Right hindlimb (tissue), 1 donor: ENCODE measurements at places on chromosomes 3 and 15.

DNA sequence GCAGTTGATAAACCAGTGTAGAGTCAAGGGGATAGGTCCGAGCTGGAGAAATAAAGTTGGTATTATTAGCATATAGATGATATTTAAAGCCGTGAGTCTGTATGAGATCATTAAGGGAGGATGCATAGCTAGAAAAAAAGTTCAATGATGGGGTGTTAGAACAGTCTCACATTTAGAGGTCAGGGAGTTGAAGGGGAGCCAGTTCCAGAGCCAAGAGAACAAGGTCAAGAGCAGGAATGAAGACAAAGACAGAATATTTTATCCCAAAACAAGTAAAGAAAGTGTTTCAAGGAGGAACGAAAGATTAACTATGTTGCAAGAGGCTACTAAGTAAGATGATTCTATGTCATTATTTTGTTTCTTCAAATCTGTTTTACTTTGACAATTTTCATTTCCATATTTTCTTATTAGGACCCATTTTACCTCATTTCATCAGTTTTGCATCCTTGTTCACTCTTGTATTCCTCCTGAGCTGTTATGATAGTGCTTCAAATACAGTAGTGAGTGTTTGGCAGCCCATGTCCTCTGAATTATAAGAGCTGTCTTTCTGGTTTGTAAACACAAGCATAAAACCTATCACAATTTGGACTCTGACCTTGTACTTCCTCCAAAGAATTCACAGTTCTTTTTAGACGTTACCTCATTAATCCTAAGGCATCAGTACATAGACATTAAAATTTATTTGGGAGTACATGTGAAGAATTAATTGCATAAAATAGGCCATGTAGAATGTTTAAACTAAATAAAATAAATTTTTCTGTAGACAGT, 695.7 kb upstream of the NECTIN3 start:
- DNase-seq: no peak

GRCh38 chr3:121855555-121855954, 20.5 kb downstream of the EAF2 start:
- DNase-seq: no peak

DNA sequence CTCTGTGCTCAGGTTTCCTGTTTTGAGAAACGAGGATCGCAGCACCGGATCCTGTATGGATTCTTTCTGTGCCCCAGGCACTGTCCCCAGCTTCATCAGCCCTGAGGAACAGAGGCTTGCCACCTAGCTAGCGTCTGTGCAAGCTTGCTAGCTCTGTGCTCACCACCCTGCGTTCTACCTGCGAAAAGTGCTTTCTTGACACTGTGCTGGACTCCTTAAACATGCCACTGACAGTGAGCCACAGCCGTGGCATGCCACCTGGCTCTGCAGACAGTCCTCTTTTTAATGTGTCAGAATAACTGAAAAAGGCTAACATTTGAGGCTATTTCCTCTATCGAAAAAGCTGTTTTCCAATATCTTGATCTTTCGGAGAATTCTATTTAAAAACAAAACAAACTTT, 1.4 kb downstream of the PGPEP1L start:
- DNase-seq: no peak

GRCh38 chr15:50259276-50259675, 6.2 kb downstream of the HDC start:
- DNase-seq: no peak

GRCh38 chr3:5219216-5219615, 31.7 kb downstream of the EDEM1 start:
- no peak for DNase-seq

DNA sequence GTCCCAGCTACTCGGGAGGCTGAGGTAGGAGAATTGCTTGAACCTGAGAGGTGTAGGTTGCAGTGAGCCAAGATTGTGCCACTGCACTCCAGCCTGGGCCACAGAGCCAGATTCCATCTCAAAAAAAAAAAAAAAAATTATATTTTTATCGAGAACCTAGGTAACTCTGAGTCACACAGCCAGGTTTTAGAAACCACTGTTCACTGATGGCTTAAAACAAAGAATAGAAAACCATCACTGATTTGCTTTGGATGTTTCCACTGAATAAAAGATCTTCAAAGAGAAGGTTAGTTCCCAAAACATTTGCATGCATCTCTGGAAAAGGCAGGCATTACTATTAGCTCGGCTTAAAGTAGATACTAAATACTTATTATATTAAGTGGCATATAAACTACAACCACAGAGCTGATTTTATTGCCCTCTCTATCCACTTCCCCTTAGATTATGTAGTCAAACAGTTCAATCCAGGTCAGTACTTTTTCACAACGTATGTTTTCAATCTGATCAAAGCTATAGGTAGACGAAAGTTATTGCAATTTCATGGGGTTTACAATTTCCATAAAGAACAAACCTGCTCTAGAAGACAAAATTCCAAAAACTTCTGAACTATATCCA, 1.4 kb downstream of the B4GALT4 start:
- no peak for DNase-seq

DNA sequence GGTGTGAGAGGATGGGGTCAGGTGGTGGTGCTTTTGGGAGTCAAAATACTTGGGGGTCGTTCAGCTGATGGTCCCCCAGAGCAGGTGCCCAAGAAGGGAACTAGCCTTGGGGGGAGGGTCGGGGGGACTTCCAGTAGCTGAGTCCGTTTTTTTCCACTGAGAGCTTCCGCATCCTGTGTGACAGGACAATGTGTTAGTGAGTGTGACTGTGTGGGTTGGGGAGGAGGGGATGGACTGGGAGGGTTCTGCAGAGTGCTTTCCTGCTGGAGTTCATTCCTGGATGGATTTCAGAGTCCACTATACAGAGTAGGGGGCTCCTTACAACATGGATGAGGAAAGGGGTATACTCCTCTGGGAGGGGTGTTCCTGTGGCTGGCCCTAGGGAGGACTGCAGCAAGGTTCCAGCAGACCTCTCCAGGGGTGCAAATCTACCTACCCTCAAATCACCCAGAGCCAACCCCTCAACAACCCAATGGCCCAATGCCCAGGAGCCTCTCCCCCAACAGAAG, 601 bp upstream of the HYAL2 start:
- DNase-seq: peak; percentile 51

- peak; percentile 37 for DNase-seq
Measured at GRCh38 chr3:129745253-129745652, 138.8 kb upstream of the PLXND1 start.

GRCh38 chr3:189132231-189132671, 39.5 kb upstream of the TPRG1 start:
- DNase-seq: no peak

- no peak for DNase-seq
Measured at GRCh38 chr3:53030619-53031449, 15.0 kb downstream of the SFMBT1 start.

- DNase-seq: no peak
Measured at GRCh38 chr3:105582015-105582414, 215.3 kb downstream of the ALCAM start.

- DNase-seq: peak; percentile 53
Measured at GRCh38 chr3:194097141-194097882, 38.6 kb upstream of the HES1 start.

DNA sequence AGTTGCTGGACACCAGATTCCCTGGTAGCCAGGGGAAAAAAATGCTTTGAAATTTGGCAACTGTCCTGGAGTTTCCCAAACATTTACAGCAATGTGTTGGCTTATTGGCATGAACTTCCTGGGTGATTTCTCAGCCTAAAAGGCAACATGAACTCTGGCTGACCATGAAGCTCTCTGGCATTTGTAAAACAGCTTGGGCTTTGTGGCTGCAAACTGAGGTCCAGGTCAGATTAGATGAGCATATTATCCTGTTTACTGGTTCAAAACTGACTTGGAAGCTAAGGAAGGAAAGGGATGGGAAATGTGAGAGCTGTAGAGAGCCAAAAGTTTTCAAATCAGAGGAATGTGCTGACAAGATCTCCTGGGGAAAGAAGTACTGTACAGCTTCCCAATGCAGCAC, 139.0 kb downstream of the P3H2 start:
- DNase-seq: peak; percentile 67

DNA sequence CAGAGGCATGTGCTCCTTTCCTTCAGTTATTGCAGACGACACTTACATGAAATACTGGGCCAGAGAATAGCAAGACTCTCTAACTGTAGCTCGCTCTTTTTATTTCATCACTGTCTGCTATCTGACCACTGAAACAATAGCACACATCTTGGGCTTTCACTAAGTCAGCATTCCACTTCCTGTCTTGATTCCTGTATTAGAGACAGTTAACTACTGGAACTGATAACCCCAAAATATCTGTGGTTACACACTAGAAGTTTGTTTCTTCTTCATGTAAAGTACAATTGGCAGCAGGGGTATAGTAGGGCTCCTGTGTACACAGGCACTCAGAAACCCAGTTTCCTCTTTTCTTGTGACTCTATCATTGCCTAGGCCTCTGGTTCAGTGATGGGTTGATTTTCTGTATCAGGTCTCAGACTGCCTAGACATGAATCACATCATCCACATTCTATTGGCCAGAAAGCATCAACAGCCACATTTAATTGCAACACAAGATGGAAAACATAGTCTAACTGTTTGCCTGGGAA, 230.2 kb upstream of the CD96 start:
- no peak for DNase-seq

DNA sequence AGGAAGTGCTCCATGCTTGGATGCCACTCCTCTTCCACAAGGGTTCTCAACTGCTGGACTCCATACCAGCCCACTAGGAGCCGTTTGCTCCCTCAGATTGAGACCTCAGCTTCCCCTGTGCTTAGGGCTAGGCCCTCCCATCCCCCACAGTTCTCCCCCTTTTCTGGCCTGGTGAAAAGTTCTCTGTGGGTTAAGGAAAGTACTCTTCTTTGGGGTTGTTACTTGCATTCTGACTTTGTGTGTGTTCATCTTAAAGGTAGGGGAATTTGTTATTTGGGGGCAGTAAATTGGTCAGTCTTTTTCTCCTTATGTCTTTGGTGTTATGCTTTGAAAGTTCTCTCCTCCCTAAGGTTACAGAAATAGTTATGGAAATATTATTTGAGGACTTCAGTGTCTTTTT, 24.0 kb upstream of the APEH start:
- no peak for DNase-seq

- no peak for DNase-seq
Measured at GRCh38 chr3:118931996-118932395, 102.7 kb downstream of the IGSF11 start.

GRCh38 chr3:4986175-4986781, 7.0 kb downstream of the BHLHE40 start:
- DNase-seq: no peak

GRCh38 chr3:120114376-120114775, 20.1 kb upstream of the GSK3B start:
- DNase-seq: no peak

- no peak for DNase-seq
Measured at GRCh38 chr3:133119176-133119575, 81.0 kb downstream of the TMEM108 start.

DNA sequence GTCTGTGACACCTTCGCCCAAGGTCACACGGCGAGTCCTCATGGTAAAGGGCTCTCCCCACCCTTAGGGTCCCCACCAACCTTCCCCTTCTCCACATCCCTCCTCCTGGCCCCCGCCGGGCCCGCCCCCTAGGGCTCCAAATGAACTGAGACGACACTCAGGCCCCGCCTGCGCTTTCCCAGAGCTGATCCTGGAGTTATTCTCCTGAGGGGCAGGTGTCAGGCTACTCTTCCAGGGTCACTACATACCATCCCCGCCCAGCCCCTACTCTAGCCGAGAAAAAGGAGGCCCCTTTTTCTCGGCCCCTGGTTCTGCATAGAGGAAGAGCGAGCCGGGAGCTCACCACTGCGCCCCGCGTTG, 292 bp downstream of the USP4 start:
- DNase-seq: no peak

DNA sequence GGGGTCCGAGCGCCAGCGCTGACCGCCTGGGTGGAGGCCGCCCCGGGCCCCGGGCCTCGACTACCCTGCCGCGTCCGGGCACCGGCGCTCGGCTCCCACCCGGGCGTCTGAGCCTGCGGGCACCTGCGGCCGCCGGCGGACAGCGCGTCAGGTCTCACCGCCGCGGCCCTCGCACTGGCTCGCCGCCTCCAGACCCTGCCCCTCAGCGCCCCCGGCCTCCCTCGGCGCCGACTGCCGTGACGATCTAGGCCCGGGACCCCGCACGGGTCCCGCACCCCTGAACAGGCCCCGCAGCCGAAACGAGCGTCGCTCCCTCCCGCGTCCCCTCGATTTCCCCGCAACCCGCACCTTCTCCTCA, 297 bp downstream of the PRC1 start:
- peak; percentile 44 for DNase-seq

DNA sequence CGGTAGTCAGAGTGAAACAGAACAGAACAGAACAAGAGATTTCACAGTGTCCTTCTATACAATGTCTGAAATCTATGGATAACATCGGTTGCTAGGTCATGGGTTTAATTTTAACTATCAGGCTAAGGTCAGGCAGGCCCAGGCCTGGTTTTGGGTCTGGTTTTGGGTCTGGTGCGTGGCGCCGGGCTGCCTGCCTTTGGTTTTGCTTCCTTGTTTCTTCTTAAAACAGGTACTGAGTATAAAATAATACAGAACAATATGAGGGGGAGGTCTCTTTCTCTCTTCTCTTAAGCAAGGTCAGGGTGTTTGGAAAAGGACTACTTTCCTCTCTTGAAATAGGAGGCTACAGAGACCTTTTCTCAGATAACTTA, 1.4 kb downstream of the AEN start:
- DNase-seq: no peak

GRCh38 chr15:92362001-92362350, 31.7 kb upstream of the ST8SIA2 start:
- DNase-seq: no peak

DNA sequence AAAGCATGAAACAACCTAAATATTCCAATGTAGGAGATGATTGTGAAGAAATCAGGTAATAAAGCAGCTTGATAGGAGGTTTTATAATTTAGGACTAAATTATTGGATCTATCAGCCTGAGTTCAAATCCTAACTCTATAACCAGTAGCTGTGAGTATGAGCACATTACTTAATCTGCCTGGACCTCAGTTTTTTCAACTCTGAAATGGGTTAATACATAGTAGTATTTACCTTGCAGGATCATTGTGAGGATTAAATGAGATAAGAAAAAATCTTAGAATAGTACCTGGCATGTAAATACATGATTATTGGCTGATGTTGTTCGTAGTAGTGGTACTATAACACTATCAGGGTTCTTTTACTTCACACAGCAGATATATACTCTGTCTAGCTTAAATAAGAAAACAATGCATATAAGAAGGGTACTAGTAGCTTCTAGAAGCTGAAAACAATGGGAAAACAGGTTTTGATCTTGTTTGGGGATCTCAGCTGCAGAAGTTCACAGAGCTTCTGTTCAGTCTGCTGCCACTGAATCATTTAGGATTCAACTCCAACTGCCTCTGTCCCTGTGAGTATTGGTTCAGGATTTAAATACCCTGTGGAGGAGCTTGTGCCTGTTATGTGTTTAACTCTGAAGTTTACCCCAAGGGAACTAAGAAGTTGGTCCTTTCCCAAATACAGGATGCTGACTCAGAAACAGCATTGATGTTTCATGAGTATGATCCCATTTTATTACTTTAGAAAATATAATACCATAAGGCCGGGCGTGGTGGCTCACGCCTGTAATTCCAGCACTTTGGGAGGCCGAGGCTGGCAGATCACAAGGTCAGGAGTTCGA, 34.2 kb downstream of the KAT2B start:
- DNase-seq: no peak

- DNase-seq: no peak
Measured at GRCh38 chr3:187041362-187042307, 97.7 kb downstream of the RPL39L start.
